ENCODE measurements at places on chromosomes 6 and 20.

GRCh38 chr6:124927806-124928205 lies 34.4 kb upstream of the RNF217 start:
- no peak for DNase-seq

DNA sequence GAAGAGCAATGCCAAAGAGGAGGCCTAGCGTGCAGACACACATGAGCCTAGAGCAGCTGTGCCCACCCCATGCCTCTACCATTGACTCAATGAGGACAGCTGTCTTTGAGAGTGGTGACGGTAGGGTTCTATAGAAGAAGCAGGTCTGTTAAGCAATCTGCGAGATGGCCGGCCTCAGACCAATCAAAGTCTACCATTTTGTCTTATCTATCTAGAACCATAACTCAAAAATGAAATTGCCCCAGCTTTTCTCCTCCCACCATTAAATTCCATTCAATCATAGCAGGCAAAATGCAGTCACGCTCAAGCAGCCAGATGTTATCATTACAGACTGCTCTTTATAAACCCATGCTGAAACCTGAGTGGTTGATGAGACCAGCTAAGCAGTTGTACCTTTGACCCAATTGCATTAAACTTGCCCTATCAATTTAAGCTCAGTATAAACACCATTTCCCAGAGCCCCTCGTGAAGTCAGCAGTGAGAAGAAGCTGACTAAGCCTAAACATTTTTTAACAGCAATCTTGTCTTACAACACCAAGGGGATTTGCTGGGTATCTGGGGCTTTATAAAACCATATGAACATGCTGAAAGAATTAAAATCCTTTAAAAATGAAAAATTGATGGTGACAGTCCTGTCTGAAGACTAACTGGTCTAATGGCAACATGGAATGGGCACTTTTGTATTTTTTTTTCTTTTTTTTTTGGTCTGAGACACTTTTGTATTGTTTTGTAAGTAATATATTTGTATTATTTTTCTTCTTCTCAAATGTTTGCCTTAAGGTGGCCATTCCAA lies 57.5 kb downstream of the FOXC1 start:
- no peak for DNase-seq

DNA sequence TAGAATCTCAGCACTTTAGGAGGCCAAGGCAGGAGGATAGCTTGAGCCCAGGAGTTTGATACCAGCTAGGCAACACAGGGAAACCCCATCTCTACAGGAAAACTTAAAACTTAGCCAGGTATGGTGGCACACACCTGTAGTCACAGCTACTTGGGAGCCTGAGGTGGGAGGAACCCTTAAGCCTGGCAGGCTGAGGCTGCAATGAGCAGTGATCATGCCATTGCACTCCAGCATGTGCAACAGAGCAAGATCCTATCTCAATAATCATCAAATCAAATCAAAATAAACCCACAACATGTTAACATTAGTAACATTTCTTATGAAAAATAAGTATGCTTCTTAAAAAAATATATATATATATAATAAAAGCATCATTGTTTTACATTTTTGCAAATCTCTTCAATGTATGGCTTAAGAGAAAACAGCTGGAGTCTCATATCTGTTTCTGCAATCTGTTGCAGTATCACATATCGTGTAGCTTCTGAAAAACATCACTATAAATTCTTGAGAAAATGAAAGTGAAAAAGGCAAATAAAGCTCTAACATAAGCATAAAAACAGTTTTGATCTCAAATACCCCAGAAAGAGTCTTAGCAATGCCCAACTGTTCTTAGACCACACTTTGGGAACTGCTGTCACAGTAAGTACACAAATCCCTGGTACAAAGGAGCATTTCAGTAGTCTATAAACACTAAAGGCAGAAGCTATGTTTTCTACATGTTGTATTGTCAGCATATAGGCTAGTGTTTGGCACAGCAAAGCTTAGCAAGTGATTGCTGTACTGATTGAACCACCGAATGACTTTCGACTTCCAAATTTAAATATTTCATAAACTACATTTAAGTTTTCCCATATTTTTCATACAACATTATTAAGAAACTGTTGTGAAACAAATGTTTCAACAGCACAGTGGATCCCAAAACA lies 8.0 kb downstream of the MMUT start:
- DNase-seq: no peak

DNA sequence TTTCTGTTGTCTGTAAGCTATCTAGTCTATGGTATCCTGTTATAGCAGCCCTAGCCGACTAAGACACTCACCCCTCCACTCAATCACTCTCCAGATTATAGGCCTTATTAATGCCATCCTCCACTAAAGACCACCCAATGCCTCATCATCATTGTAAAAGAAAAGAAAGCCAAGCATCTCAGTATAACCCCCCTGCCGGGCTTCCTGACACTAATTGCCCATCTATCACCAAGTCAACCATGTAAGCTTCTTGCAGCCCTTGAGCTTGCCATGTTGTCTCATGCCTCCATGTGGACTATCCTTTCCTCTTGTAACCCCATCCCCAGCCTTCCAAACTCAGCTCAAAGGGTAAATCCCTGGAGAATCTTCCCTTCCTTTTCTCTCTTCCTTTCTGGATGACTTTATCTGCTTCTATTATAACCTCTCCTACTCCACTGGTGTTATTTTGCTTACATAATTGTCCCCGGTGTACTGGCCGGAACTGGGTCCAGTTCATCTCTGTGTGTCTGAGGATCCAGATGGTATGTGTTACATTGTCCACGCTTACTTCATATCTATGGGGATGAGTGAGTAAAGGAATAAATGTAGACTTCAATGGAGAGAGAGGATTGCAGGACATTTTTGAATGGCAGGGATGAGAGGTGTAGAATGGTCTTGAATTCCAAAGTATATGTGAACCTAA lies 202.9 kb upstream of the SOX4 start:
- DNase-seq: no peak

- DNase-seq: no peak
These were observed 1.2 kb downstream of the TREML2 start for GRCh38 chr6:41199552-41200246.

GRCh38 chr6:136520517-136520916 lies 29.7 kb downstream of the MAP7 start:
- DNase-seq: no peak

- DNase-seq: no peak
These were observed 596.0 kb downstream of the COL12A1 start for GRCh38 chr6:74609871-74610270.

DNA sequence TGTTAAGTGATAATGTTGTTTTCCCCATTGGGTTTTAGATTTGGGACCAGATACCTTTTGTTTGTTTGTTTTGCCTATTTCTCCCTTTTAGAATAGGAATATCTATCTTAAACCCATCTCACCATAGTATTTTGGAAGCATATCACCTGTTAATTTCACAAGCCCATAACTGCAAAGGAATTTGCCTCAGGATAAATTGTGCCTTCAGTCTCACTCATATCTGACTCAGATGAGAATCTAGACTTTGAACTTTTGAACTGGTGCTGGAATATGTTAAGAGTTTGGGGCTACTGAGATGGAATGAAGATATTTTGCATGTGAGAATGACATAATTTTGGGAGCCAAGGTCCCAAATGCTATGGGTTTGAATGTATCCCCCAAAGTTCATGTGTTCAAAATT lies 607.4 kb downstream of the HACE1 start:
- DNase-seq: no peak

DNA sequence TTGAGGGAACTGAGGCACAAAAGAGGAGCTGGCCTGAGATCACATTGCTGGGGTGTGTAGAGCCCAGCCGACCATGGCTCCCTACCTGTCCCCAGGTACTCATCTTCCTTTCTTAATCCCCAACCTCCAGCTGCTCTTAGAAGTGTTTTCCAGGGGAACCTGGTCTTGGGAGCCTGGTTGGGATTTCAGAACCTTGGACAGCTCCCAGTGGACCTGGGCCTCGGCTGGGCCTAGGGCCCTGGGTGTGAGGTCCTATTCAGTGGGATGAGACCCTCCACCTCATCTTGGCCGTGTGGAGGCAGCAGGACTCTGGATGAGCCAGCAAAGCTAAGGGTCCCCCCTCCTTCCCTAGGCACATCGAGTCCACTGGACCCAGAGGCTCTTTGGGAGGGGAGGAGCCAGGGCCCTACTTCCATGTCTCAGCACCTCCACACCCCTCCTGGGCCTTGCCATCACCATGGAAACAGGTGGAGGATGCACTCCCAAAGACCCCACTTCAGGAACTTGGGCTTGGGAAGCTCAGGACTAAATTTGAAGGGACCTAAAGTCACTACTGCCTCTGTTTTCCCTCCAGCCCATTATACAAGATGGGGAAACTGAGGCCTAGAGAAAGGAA lies 38.5 kb downstream of the DLGAP4 start:
- DNase-seq: no peak

GRCh38 chr20:48758206-48758820 lies 69.5 kb downstream of the PREX1 start:
- DNase-seq: peak; percentile 55

GRCh38 chr6:13776602-13777001 lies 37.8 kb downstream of the MCUR1 start:
- DNase-seq: no peak

DNA sequence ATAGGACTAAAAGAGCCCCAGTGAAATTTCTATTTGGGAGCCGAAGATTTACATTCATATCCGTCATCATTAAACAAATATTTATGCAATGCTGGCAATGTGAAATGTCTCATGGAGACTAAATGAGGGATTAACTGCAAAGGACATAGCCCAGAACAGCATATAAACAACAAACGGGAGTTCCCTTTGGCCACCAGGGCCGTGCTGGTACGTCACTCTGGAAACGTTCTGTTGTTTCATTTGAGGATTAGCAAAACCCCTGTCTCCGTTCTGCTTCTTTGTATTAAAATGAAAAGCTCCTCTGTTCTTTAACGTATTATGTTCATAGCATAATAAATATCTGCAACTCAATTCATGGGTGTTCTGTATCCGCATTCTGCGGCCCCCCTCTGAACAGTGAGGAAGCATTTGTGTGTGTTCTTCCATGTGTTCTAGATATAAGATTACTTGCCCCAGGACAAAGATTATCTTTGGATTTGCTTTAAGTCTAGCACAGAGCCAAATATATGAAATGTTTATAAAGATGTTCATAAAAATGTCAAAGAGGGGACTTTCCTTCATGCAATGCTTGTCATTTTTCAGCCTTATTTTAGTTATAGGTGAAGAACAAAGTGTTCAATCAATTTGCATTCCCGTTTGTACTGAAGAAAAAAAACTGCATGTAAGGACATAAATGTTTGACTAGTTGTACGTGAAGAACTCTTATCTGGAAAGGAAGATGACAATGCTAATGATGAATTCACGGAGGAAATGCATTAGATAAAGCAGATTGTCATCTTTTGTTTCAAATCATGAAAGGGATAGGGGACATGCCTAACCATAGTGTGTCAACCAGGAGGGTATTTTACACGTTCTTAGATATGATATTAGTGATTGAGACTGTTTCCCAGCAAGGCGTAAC lies 90.0 kb upstream of the TNFAIP3 start:
- DNase-seq: no peak

DNA sequence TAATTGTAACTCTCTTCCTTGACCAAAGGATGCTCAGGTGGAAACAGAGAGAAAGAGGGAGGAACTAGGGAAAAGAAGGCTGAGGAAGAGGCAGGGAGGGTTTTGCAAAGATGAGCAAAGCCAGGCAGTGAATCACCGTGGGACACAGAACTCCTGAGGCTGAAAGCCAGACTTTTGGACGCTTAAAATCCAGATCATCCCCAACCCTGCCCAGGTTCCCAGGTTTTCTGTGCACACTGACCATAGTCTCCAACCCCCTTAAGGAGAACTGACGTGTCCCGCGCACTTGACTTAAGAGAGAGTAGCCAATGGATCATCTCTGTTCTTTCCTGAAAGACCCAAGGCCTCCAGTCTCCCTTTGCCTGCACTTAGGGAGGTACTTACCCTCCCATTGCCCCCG lies 75.3 kb downstream of the LRFN2 start:
- no peak for DNase-seq

GRCh38 chr6:82072121-82072521 lies 175.4 kb downstream of the IBTK start:
- DNase-seq: no peak

DNA sequence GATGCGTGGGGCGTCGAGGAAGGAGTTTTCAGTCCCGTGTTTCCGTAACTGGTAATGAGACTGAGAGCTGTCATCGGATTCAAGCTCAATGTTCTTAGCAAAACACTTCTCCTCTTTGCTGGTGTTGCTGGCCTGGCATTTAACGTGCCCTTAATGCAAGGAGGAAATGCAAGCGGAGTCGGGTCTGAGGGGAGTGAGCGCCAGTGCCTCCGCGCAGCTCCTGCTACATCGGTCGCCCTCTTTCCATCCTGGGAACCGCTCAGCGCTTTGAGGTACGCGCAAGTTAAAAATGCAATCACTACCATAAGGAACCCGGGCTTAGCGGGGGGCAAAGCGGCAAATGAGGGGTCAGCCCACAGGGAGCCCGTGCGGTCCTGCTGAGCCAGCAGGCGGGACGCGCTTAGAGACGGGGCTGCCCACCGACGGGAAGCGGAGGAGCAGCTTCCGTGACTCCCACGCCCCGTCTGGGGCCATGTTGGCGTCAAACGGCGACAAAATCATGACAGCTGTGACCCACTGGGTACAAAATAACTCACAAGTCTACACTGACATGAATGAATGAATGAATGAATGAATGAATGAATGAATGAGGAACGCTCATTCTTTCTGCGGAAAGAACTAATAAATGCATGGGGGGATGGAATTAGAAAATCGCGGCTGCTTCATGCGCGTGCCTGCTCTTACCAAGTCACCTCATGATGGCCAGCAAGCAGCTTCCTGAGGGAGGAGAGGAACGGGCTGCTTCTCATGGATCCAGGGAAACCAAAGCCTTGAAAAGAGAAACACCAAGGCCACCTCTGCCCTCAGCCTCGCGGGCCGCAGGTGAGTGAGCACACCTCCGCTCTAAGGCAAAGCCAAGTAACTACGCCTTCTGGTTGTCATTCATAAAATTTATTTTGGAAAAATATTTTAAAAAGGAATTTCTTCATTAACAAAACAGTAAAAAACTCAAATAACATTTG lies 9.3 kb downstream of the DLL1 start:
- no peak for DNase-seq

- no peak for DNase-seq
These were observed 46.4 kb upstream of the FAM83B start for GRCh38 chr6:54800050-54800600.

GRCh38 chr6:41748542-41748941 lies 1.3 kb upstream of the PGC start:
- DNase-seq: no peak

DNA sequence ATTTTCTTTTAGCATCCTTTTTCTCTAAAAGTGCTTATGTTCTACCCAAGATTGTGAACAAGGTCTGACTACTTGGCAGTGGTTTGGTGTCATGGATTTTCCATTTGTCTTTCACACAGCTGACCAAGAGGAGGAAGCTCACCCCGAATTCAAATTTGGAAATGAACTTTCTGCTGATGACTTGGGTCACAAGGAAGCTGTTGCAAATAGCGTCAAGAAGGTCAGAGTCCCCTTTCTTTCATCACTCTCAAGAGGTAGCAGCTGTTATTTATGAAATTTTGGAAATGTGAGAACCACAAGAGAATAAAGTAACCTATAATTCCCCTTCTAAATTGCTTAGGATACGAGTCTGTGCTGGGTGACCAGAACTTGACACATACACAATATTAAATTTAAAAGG lies 113.0 kb upstream of the LAMP5 start:
- no peak for DNase-seq

All from activated CD8-positive, alpha-beta memory T cell treated with anti-CD3 and anti-CD28 coated beads, Interleukin-2, amount 50 U/mL, for 4 hours (primary cell).